ENCODE measurements at places on chromosomes 11 and 22.

GRCh38 chr11:12989428-12990161 is 19.5 kb upstream of the RASSF10 start:
- no peak for DNase-seq
- peaks cover 11% of the 10 kb centered on the region for H3K4me1 ChIP-seq
- H3K27ac ChIP-seq, result no peak overlapping the region

DNA sequence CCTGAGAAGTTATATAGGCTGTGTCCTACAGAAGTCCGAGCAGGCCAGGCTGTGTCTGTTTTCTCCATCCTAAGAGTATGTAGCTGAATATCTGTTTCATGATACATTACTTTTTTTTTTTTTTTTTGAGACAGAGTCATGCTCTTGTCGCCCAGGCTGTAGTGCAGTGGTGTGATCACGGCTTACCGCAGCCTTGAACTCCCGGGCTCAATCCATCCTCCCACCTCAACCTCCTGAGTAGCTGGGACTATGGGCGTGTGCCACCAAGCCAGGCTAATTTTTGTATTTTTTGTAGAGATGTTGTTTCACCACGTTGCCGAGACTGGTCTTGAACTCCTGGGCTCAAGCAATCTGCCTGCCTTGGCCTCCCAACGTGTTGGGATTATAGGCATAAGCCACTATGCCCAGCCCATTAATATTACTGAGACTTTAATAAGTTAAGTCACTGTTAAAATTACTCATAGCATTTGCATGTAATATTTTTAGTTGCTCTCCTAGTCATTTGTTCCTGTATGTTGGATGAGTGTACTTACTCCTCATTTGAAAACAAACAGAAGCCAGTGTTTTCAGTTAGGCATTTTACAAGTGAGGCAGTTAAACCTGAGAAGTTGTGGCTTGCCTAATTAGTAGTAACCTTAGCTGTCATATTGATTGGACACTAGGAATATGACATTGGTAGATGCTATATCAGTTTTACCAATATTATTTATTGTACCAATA is 26.1 kb downstream of the DRG1 start:
- H3K36me3 ChIP-seq, result peaks cover 33% of the 10 kb centered on the region
- DNase-seq, result no peak
- H3K27ac ChIP-seq, result no peak overlapping the region
- no peaks in the 10 kb centered on the region for H3K27me3 ChIP-seq
- no peaks in the 10 kb centered on the region for H3K4me1 ChIP-seq

DNA sequence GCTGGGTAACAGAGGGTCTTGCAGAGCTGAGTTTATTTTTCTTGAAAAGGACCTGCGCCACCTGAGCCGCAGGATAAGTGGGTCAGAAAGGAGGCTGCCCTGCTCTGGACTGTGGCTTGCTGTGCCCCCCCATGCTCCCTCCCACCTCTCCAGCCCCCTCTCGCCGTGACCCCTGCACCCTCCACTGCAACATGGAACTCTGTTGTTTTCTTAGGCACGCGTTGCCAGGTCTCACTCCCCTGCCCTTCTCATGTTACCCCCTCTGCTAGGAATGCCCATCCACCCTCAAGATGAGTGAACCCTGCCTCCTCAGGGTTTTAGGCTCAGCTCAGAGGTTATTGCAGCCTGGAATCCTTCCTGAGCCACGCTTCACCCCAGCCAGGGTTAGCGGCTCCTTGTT is 10.8 kb downstream of the ETS1 start:
- H3K27me3 ChIP-seq, result no peaks in the 10 kb centered on the region
- peaks cover 22% of the 10 kb centered on the region for H3K4me1 ChIP-seq
- H3K36me3 ChIP-seq, result no peaks in the 10 kb centered on the region
- DNase-seq, result no peak

- DNase-seq, result no peak
- no peaks in the 10 kb centered on the region for H3K4me1 ChIP-seq
- no peak overlapping the region for H3K4me3 ChIP-seq
- no peak overlapping the region for H3K27ac ChIP-seq
These were observed 47.7 kb downstream of the GAB4 start for GRCh38 chr22:16960220-16960883.

- no peaks in the 10 kb centered on the region for H3K27me3 ChIP-seq
- no peak overlapping the region for H3K4me3 ChIP-seq
- H3K4me1 ChIP-seq, result peaks cover 5% of the 10 kb centered on the region
These were observed 21.4 kb downstream of the KCNQ1 start for GRCh38 chr11:2466069-2466801.

Data from PC-3 (cell line).